ENCODE measurements at places on chromosomes 11 and 22.

GRCh38 chr11:66853242-66854229 is 3.3 kb upstream of the LRFN4 start:
- no peak overlapping the region for H3K4me3 ChIP-seq
- H3K36me3 ChIP-seq, result no peaks in the 10 kb centered on the region
- peaks cover 12% of the 10 kb centered on the region for H3K4me1 ChIP-seq
- H3K27me3 ChIP-seq, result no peaks in the 10 kb centered on the region

- no peaks in the 10 kb centered on the region for H3K36me3 ChIP-seq
- no peak overlapping the region for H3K4me3 ChIP-seq
- H3K4me1 ChIP-seq, result no peaks in the 10 kb centered on the region
- DNase-seq, result no peak
- H3K27ac ChIP-seq, result no peak overlapping the region
- H3K27me3 ChIP-seq, result no peaks in the 10 kb centered on the region
These were observed 36.8 kb downstream of the BARX2 start for GRCh38 chr11:129412494-129412893.

DNA sequence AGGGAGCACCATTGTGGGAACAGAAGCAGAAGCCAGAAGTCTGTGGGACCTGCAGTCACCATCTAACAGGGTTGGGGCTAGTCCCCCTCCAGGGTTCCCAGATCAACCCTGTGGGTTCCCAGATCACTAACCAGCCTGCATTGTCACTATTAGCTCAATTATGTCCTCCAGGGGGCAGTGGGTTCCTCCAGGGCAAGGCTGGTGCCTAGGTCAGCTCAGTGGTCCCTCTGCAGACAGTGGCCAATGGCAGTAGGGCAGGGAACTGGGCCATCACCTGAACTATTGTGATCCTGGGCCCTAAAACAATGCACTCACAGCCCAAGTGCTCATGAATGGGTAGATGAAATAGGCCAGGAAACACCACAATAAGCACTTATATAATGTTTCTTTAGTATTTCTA is 18.8 kb upstream of the PRSS23 start:
- no peaks in the 10 kb centered on the region for H3K4me1 ChIP-seq
- no peaks in the 10 kb centered on the region for H3K27me3 ChIP-seq
- H3K27ac ChIP-seq, result no peak overlapping the region
- H3K36me3 ChIP-seq, result no peaks in the 10 kb centered on the region

- peaks cover 78% of the 10 kb centered on the region for H3K4me1 ChIP-seq
- peak overlapping the region; percentile 92 for H3K27ac ChIP-seq
- H3K27me3 ChIP-seq, result no peaks in the 10 kb centered on the region
These were observed 119.7 kb downstream of the ETS1 start for GRCh38 chr11:128467610-128468041.

DNA sequence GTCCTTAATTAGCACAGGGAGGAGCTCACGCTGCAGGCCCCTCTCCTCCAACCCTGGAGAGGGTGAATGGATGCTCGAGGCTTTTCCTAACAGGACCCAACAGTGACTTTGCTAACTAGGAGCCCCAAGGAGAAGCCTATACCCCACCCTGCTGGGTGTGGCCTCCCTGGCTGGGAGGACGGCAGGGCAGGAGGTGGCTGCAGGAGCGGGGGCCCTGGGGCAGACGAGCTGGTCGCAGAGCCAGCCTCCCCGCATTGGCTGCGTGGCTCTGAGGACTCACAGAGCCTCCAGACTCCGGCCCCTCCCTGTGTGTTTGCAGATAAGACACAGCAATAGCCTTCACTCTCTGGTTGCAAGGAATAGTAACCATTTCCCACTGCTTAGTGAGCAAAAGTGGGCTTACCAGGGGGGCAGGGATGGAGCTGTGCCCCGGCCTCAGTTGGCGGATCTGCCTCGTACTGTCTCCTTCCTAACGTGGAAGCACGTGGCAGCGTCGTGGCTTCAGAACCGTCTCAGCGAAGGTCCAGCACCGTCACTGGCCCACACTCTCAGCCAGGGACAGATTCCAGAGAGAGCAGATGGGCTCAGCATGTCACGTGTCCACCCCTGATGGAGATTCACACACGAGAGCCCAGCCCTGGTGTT is 1087.5 kb downstream of the BRD1 start:
- no peak for DNase-seq
- no peaks in the 10 kb centered on the region for H3K4me1 ChIP-seq
- no peak overlapping the region for H3K4me3 ChIP-seq
- H3K27me3 ChIP-seq, result no peaks in the 10 kb centered on the region
- H3K36me3 ChIP-seq, result no peaks in the 10 kb centered on the region

DNA sequence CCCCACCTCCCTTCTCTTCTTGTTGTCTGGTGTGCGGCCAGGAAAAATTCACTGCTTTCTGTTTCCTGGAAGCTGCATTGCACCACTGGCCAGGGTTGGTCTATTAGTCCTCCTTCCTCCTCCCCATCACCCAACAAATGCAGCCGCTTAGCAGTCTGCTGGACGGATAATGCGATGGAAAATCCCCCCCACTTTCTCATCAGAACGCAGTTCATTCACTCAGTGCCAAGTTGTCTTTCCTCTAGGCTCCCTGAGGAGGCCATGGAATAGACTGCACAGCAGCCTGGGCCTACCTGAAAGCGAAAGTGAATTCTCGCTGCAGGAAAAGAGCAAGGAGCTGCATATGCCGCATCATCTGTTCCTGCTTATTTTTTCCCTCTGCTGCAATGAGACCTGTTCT is 513.6 kb downstream of the METTL15 start:
- H3K27me3 ChIP-seq, result no peaks in the 10 kb centered on the region
- H3K36me3 ChIP-seq, result no peaks in the 10 kb centered on the region
- H3K4me1 ChIP-seq, result no peaks in the 10 kb centered on the region
- H3K27ac ChIP-seq, result no peak overlapping the region

- no peak for DNase-seq
- no peak overlapping the region for H3K4me3 ChIP-seq
- no peak overlapping the region for H3K27ac ChIP-seq
- H3K36me3 ChIP-seq, result no peaks in the 10 kb centered on the region
- H3K4me1 ChIP-seq, result peaks cover 4% of the 10 kb centered on the region
These were observed 277.5 kb downstream of the KIRREL3 start for GRCh38 chr11:126722956-126723664.

- DNase-seq, result no peak
- no peak overlapping the region for H3K27ac ChIP-seq
These were observed 3.0 kb upstream of the SIGIRR start for GRCh38 chr11:417652-418342.

GRCh38 chr11:59218319-59218718 is 5.6 kb upstream of the MPEG1 start:
- peaks cover 14% of the 10 kb centered on the region for H3K4me1 ChIP-seq
- no peaks in the 10 kb centered on the region for H3K36me3 ChIP-seq
- no peak overlapping the region for H3K27ac ChIP-seq

DNA sequence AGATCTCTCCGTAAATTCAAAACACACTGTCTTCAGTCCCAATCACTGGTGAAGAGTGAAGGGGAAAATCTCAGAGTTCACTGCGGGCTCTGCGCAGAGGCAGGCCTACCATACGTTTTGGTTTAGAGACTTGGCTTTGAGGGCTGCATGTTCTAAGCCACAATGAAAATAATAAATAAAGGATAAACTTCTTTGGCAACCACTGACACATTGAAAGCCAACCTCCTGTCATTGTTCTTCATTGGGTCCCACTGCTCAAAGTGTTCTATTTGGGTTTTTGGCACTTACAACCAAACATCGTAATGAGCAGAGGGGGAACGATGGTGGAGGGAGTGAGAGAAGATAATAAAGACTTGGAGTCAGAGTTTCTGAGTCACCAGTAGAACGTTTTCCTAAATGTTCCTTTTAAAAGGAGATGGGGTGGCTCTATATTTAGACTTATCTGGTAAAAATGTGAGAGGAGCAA is 472.9 kb downstream of the SOX6 start:
- no peak for DNase-seq
- no peaks in the 10 kb centered on the region for H3K4me1 ChIP-seq
- H3K4me3 ChIP-seq, result no peak overlapping the region
- no peaks in the 10 kb centered on the region for H3K27me3 ChIP-seq

DNA sequence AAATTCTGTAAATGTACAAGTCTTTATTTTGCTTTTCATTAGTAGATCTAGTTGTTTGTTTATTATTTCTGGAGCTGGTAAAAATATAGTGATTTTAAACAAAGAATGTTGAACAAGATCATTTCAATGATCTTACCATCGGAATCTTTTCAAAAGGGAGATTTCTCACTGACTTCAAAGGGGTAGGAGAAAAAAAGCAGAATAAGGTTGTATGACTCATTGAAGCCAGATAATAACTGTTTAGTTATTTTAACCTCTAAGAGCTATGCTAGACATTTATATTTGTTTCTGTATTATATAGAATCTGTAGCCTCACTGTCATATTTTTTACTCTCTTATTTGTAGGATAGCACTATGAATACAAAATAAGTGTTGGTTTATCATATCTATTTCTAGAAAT is 8.1 kb upstream of the PDE3B start:
- H3K27me3 ChIP-seq, result no peaks in the 10 kb centered on the region
- H3K4me1 ChIP-seq, result peaks cover 8% of the 10 kb centered on the region
- no peak overlapping the region for H3K27ac ChIP-seq
- H3K36me3 ChIP-seq, result no peaks in the 10 kb centered on the region
- no peak overlapping the region for H3K4me3 ChIP-seq
- DNase-seq, result peak; percentile 34

GRCh38 chr11:83427501-83427900 is 141.3 kb upstream of the CCDC90B start:
- H3K4me3 ChIP-seq, result no peak overlapping the region
- no peaks in the 10 kb centered on the region for H3K36me3 ChIP-seq
- H3K4me1 ChIP-seq, result no peaks in the 10 kb centered on the region
- H3K27ac ChIP-seq, result no peak overlapping the region
- DNase-seq, result no peak

DNA sequence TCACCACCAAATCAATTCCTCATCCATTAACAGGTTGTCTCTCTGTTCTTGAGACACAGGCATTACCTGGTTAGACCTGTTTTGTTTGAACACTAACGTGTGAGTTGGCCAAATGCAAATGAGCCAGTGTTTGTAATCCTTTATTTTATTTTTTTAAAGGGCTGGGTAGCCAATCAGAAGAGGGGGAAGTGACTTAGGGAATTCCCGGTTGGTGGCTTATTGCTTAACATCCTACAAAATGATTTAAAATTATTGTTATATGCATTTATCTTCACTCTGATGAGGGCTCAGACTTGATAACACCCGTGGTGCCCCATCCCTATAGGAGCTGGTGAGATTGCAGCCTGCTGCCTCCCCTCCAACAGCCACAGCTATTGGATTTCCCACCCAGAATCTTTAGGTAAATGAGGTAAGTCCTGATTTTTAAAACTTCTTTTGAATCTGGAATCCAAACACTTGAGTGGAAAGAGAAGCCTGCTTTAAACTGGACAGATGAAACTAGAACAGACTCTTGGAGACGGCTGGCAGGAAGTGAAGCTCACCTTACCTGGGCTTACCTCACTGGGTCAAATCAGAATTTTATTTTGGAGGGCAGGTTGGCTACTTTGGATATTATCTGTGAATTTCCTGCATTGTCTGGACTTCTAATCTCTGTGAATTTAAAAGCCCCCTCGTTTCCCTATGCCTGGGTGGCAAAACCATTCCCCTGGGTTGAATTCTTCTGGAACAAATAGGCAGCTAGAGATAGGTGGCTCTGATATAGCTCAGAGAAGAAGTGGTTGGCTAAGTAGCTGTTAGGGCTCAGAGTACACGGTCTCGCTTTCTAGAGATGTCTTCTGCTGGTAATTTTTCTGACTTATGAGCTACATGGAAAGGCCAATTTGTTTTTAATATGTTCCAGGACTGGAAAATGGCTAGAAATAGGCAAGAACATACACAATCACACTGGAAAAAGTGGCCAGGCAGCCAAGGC is at the start of gene EHF:
EHF (plus strand) TSS at position 274 of the 973 bp plus-strand sequence. CDS start 21,538 bp downstream, outside the sequence.
- no peaks in the 10 kb centered on the region for H3K36me3 ChIP-seq
- no peak for DNase-seq

DNA sequence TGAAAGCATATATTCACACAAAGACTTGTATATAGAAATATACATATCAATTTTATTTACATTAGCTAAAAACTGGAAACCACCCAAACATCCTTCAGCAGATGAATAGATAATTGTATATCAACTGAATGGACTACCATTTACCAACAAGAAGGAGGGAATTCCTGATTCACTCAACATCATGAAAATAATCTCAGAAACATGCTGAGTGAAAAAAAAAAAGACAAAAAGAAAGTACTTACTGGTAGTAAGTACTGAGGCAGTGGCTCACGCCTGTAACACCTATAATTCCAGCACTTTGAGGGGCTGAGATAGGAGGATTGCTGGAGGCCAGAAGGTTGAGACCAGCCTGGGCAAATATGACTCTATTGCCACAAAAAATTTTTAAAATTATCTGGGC is 7.4 kb upstream of the IPO7 start:
- H3K27me3 ChIP-seq, result no peaks in the 10 kb centered on the region
- no peaks in the 10 kb centered on the region for H3K4me1 ChIP-seq
- no peak overlapping the region for H3K4me3 ChIP-seq
- H3K27ac ChIP-seq, result no peak overlapping the region
- DNase-seq, result no peak

DNA sequence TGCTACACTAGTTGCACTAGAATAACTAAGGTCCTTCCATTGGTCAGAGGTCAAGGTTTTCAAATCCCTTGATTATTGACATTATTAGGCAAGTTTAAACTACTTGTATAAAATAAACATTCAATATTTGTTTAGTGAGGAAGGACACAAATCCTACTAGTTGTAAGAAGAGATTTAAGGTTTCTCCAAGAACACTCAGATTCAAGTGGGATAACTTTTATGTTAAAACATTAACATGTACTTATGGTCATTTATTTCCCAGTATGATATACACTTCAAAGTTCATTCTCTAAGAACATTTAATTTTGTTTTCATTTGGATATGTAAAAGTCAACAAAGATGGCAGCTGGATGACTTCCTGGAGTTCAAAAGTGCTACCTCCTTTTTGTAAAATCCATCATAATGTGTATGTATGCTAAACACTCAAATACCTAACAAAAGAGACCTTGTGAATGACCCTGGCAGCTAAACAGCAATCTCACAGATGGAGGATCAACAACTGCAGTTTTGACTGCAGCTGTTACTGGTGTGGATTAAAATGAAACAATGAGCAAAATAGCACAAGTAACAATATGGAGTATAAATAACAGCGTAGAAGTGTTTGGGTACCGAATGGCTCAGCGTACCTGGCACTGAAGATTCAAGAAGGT is 1.5 kb downstream of the CCDC90B start:
- H3K36me3 ChIP-seq, result peaks cover 6% of the 10 kb centered on the region
- H3K27me3 ChIP-seq, result no peaks in the 10 kb centered on the region
- H3K4me3 ChIP-seq, result no peak overlapping the region
- peaks cover 4% of the 10 kb centered on the region for H3K4me1 ChIP-seq
- peak overlapping the region; percentile 97 for H3K27ac ChIP-seq

DNA sequence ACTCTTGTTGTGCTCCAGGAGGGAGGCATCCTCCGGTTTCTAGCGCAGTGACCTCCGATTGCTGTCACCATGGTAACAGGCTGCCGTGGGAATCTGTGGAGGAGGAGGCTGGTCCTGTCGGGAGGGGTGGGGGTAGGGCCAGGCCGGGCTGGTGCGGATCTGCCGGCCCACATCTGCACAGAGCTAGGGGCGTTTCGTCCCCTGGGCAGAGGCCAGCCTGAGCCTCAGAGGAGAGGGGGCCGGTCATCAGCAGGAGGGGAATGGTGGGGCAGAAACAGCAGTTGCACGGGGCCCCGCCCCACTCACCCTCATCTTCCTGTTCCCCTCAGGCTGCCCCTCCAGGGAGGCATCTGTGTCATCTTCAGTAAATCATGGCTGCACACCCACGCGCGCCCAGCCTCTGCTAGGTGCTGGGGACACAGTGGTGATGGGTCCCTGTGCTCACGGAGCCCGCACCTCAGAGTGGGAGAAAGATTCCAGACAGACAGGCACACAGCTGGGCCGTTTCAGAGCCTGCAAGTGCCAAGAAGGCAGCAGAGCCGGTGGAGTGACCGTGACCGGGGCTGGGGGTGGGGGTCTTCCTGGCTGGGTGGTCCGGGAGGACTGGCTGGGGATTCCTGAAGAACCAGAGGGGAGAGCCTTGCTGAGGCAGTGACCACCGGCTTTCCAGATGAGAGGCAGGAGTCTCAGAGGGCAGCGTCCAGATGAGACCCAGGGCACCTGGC is 120.5 kb downstream of the CACNA1I start:
- H3K27ac ChIP-seq, result no peak overlapping the region
- no peaks in the 10 kb centered on the region for H3K4me1 ChIP-seq
- peaks cover 11% of the 10 kb centered on the region for H3K27me3 ChIP-seq
- H3K36me3 ChIP-seq, result no peaks in the 10 kb centered on the region

Data from natural killer cell (primary cell).